ENCODE measurements at places on chromosomes 1 and 21.

- H3K4me1 ChIP-seq = no peaks in the 10 kb centered on the region
- H3K27me3 ChIP-seq = peaks cover 12% of the 10 kb centered on the region
- H3K36me3 ChIP-seq = no peaks in the 10 kb centered on the region
- no peak for DNase-seq
- no peak overlapping the region for H3K4me3 ChIP-seq
Observed at GRCh38 chr21:32130031-32130891, 148.6 kb downstream of the MIS18A start.

- H3K4me1 ChIP-seq = no peaks in the 10 kb centered on the region
- H3K27me3 ChIP-seq = no peaks in the 10 kb centered on the region
- H3K4me3 ChIP-seq = no peak overlapping the region
- H3K27ac ChIP-seq = no peak overlapping the region
Observed at GRCh38 chr1:71656902-71657301, 576.1 kb upstream of the ZRANB2 start.

GRCh38 chr1:39275836-39276507, 71.5 kb downstream of the MACF1 start:
- H3K27me3 ChIP-seq = no peaks in the 10 kb centered on the region
- no peak overlapping the region for H3K4me3 ChIP-seq
- DNase-seq = no peak
- peaks cover 1% of the 10 kb centered on the region for H3K36me3 ChIP-seq
- H3K4me1 ChIP-seq = peaks cover 34% of the 10 kb centered on the region
- H3K27ac ChIP-seq = peak overlapping the region; percentile 50

DNA sequence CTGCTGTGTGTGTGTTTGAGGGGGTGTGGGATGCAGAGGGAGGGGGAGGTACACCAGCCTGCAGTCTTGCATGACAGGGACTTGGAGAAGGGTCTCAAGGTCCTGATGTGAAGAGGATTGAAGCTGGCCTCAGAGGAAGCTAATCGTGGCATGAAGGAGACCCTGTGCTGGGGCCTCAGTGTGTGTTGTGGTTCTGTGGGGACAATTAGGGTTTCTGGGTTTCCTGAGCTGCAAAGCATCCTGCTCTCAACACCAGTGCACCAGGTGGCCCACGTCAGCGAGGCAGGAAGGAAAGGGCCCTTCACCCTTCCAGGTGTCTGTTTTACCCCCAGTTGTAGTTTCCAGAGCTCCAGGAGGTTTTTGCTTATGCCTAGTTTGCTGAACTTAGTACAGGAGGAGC, 52.8 kb downstream of the TENT5C start:
- H3K36me3 ChIP-seq = peaks cover 12% of the 10 kb centered on the region
- peaks cover 7% of the 10 kb centered on the region for H3K27me3 ChIP-seq

GRCh38 chr1:41322835-41323234, 38.4 kb upstream of the FOXO6 start:
- peak; percentile 40 for DNase-seq
- H3K4me3 ChIP-seq = no peak overlapping the region
- H3K36me3 ChIP-seq = no peaks in the 10 kb centered on the region
- H3K27ac ChIP-seq = no peak overlapping the region
- no peaks in the 10 kb centered on the region for H3K4me1 ChIP-seq
- H3K27me3 ChIP-seq = no peaks in the 10 kb centered on the region

GRCh38 chr1:84598418-84598817, 24.2 kb upstream of the CTBS start:
- no peak overlapping the region for H3K27ac ChIP-seq
- H3K27me3 ChIP-seq = peaks cover 7% of the 10 kb centered on the region
- DNase-seq = no peak
- H3K4me3 ChIP-seq = peak overlapping the region; percentile 82
- peaks cover 7% of the 10 kb centered on the region for H3K36me3 ChIP-seq

GRCh38 chr1:66207484-66207883, 326.5 kb upstream of the SGIP1 start:
- H3K4me1 ChIP-seq = no peaks in the 10 kb centered on the region
- no peak for DNase-seq
- H3K27me3 ChIP-seq = peaks cover 5% of the 10 kb centered on the region

DNA sequence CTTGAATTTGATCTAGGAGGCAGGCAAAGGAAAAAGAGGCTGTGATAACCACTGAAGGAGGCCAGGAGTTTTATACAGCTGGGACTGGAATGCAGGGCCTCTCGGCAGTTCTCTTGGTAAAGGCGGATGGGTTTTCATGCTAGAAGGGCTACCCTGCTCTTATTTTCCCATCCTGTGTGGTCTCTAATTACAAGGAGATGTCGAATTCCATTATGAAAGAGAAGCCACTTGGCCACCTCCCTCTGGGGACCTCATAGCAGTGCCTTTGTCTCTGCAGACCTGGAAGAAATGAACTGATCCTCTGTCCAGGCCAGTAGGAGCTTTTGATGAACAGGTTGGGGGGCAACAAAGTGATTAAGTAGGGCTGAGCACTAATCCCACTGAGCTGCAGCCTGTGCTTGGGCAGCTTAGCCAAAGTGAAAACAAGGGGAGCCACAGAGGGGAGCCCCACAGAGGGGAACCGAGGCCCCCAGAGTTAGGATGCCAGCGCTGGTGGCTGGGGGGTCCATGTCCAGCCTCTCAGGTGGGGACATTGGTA, 42.2 kb upstream of the BCAR3 start:
- no peaks in the 10 kb centered on the region for H3K36me3 ChIP-seq
- no peaks in the 10 kb centered on the region for H3K4me1 ChIP-seq
- H3K27me3 ChIP-seq = no peaks in the 10 kb centered on the region
- H3K4me3 ChIP-seq = no peak overlapping the region
- no peak for DNase-seq
- H3K27ac ChIP-seq = no peak overlapping the region

GRCh38 chr1:5977494-5978444, 14.5 kb downstream of the NPHP4 start:
- H3K27me3 ChIP-seq = no peaks in the 10 kb centered on the region
- no peak for DNase-seq
- no peak overlapping the region for H3K4me3 ChIP-seq
- no peak overlapping the region for H3K27ac ChIP-seq
- no peaks in the 10 kb centered on the region for H3K4me1 ChIP-seq
- peaks cover 5% of the 10 kb centered on the region for H3K36me3 ChIP-seq

- no peaks in the 10 kb centered on the region for H3K36me3 ChIP-seq
- no peak for DNase-seq
- H3K4me1 ChIP-seq = no peaks in the 10 kb centered on the region
- no peak overlapping the region for H3K27ac ChIP-seq
- no peak overlapping the region for H3K4me3 ChIP-seq
- H3K27me3 ChIP-seq = no peaks in the 10 kb centered on the region
Observed at GRCh38 chr1:74399249-74399648, 113.2 kb downstream of the LRRC53 start.

- H3K4me1 ChIP-seq = no peaks in the 10 kb centered on the region
- peaks cover 2% of the 10 kb centered on the region for H3K36me3 ChIP-seq
- H3K27me3 ChIP-seq = no peaks in the 10 kb centered on the region
- no peak for DNase-seq
Observed at GRCh38 chr1:79388694-79389361, 382.3 kb upstream of the ADGRL4 start.

DNA sequence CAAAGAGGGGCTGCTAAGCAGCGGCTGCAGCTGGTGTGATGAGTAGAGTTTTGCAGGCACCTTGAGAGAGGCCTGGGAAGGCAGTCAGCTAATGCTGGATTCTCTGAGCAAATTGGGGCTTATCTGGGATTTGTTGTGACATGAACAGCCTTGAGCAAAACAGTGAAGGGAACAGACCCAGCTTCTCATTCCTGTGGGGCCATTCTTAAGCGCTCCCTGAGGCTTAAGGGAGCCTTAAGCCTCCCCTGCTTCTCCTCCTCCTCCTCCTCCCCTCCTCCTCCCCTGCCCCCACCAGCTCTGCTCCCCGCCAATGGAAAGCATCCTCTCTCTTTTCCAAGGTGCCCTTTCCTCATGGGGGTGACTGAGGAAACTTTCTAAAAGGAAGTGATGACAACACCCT, 21.3 kb downstream of the HMGCS2 start:
- DNase-seq = no peak
- peaks cover 23% of the 10 kb centered on the region for H3K4me1 ChIP-seq
- H3K27ac ChIP-seq = no peak overlapping the region
- no peak overlapping the region for H3K4me3 ChIP-seq
- peaks cover 8% of the 10 kb centered on the region for H3K27me3 ChIP-seq

- H3K36me3 ChIP-seq = no peaks in the 10 kb centered on the region
- H3K4me3 ChIP-seq = no peak overlapping the region
- DNase-seq = no peak
- peaks cover 15% of the 10 kb centered on the region for H3K27me3 ChIP-seq
- no peaks in the 10 kb centered on the region for H3K4me1 ChIP-seq
Observed at GRCh38 chr1:7262611-7263010, 477.4 kb downstream of the CAMTA1 start.

DNA sequence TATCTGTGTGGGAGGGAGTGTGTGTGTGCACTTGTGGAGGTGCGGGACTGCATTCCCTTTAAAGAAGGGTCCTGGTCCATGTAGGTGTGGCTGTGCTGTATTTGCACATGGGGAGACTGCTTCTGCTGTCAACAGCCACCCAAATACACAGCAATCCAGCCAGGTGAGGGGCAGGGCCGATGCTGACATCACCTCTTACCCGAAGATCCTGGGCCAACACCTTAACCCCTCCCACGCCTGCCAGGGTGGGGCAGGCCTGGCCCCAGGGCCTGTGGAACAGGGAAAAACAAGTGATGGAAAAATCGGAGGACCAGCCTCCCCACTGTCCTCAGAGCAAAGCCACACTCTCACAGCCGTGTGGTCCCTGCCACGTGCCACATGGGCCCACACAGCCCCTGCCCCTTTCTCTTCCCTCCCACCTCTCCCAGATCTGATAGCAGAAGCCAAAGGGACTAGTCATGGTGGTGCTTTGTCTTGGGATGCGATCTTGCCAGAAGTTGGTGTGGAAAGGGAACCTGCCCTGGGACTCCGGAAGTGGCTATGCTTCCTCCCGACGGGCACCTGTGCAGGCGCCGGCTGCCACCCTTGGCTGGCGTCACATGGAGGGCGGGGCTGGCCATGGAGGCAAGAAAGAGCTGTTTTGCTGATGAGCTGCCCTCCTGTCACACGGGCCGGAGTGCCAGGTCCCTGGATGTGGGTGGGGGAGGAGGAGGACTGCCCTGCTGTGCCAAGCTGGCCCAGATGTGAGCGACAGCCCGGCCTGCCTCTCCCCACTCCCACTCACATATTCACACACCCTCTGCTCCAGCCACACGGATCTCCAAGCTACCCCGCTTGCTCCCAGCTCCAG, 7.8 kb upstream of the CASZ1 start:
- H3K4me3 ChIP-seq = no peak overlapping the region
- no peaks in the 10 kb centered on the region for H3K36me3 ChIP-seq
- peaks cover 86% of the 10 kb centered on the region for H3K27me3 ChIP-seq
- DNase-seq = no peak
- no peak overlapping the region for H3K27ac ChIP-seq

GRCh38 chr1:240455228-240455821, 156.6 kb downstream of the GREM2 start:
- H3K4me3 ChIP-seq = no peak overlapping the region
- DNase-seq = no peak
- no peak overlapping the region for H3K27ac ChIP-seq
- H3K4me1 ChIP-seq = no peaks in the 10 kb centered on the region
- no peaks in the 10 kb centered on the region for H3K27me3 ChIP-seq
- no peaks in the 10 kb centered on the region for H3K36me3 ChIP-seq

GRCh38 chr1:51699391-51699790, 82.5 kb downstream of the OSBPL9 start:
- no peaks in the 10 kb centered on the region for H3K27me3 ChIP-seq
- no peaks in the 10 kb centered on the region for H3K4me1 ChIP-seq
- peaks cover 2% of the 10 kb centered on the region for H3K36me3 ChIP-seq

DNA sequence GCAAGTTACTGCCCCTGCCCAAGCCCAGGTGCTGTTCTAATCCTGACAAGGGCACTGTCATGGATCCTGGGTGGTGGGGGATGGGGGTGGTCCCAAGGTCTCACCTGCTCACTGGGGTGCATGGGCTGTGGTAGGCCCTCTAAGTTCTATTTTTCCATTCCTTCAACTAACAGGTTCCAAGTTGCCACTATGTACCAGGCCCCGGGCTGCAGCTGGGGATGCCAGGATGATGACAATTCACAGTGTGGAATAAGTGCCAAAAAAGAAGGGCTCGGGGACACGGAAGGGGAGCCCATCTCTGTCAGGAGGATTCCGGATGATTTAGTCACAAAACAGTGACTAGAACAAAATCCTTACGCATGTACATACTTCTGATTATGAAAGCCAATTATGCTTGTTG, 76.0 kb downstream of the STUM start:
- peaks cover 32% of the 10 kb centered on the region for H3K4me1 ChIP-seq
- no peak overlapping the region for H3K27ac ChIP-seq
- H3K27me3 ChIP-seq = no peaks in the 10 kb centered on the region
- H3K4me3 ChIP-seq = no peak overlapping the region
- DNase-seq = no peak
- H3K36me3 ChIP-seq = peaks cover 12% of the 10 kb centered on the region

GRCh38 chr1:81937791-81938450, 137.2 kb downstream of the ADGRL2 start:
- no peaks in the 10 kb centered on the region for H3K36me3 ChIP-seq
- H3K27ac ChIP-seq = no peak overlapping the region
- H3K27me3 ChIP-seq = no peaks in the 10 kb centered on the region
- H3K4me3 ChIP-seq = no peak overlapping the region

DNA sequence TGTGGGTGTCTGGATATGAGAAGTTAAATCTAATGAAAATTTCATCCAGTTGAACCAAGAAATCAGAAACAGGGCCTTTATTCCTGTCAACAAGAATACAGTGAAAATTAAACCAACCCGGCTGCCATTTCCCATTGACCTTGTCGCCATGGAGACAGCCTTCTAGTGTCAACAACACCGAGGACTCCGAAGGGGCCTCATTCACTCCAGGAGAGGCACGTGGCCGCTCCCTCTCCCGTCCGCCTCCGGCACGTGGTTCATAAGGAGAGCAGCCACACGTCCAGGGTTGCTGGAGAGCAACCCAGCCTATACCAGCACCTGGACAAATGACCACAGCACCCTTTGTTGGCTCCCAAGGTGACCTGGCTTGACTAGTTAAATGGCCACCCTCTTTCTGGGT, 120.3 kb upstream of the VAMP3 start:
- no peaks in the 10 kb centered on the region for H3K36me3 ChIP-seq
- no peaks in the 10 kb centered on the region for H3K4me1 ChIP-seq
- no peak overlapping the region for H3K4me3 ChIP-seq
- no peak for DNase-seq

DNA sequence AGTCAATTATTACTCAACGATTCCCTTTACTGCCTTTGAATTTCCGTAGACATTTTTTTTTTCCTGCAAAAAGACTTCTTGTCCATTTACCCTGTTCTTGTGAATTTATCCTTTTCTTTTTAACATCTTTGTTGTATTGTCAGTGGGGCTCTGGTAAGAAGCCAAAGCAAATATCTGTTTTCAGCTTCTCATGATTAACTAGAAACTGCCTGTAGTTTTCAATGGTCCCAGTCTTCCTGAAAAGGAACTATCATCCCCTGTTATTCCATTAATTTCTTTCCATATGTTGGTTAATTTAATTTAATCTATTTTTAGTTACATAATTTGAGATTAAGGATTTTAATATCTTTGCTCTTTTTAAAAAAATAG, 28.0 kb downstream of the SH3BGR start:
- H3K27ac ChIP-seq = no peak overlapping the region
- H3K27me3 ChIP-seq = no peaks in the 10 kb centered on the region
- no peak for DNase-seq
- no peaks in the 10 kb centered on the region for H3K36me3 ChIP-seq
- no peak overlapping the region for H3K4me3 ChIP-seq

Data from activated T-cell treated with anti-CD3 and anti-CD28 coated beads, Interleukin-2, amount 50 U/mL, for 72 hours (primary cell).